ENCODE measurements at places on chromosomes 5 and 9. TPM values are rescaled to one million over a fixed set of nuclear protein-coding genes. Genes with fewer than 3 reads are reported as not detected.

The ALAD gene
- 19.3 TPM for total RNA-seq

DNA sequence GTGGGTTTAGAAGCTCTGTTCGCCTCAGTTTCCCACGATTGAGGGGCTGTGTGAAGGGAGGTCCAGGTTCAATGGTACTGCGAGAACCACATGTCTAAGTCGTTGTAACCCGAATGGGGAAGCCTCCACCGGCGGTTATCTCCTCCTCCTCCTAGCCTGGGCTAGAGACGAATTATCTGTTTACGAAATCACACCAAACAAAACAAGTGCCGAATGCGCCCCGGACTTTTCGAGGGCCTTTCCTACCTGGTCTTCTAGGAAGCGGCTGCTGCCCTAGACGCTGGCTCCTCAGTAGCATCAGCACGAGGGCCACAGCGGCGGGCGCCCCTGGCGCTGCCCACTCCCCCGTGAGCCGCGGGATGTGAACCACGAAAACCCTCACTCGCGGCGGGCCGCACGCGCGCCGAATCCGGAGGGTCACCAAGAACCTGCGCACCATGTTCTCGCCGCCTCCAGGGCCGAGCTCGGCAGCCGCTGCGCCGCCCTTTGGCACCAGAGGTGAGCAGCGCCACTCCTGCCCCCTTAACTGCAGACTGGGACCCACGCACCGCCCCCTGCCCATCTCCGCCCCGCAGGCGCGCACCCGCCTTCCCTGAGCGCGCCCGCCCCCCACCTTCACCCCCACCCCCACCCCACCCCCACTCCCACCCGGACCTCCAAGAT, at the start of gene CDKN2A:
TSS of gene CDKN2A (minus strand) at position 500 of the 663 bp plus-strand sequence.
- peak; percentile 42 for DNase-seq

- DNase-seq: peak; percentile 80
Observed at GRCh38 chr5:122999947-123000563, 36.5 kb downstream of the PPIC start.

GRCh38 chr5:159657298-159657697, 259.0 kb upstream of the ADRA1B start:
- no peak for DNase-seq

DNA sequence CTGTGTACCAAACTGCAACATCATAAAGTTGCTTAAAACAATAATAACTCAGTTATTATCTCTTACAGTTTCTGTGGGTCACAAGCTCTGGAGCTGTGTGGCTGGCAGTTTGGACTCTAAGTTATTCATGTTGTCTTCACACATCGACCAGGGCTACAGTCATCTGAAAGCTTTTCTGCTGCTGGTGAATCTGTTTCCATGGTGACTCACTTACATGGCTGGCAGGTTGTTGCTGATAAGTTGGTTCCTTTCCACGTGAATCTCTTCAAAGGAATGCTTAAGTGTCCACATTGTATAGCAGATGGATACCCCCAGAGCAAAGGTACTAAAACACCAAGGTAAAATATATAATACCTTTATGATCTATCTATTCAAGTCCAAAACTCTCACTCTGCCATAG, 44.8 kb upstream of the CYLC2 start:
- no peak for DNase-seq
